ENCODE measurements at places on chromosomes 7 and 10. TPM values are rescaled to one million over a fixed set of nuclear protein-coding genes. Genes with fewer than 3 reads are reported as not detected.

DNA sequence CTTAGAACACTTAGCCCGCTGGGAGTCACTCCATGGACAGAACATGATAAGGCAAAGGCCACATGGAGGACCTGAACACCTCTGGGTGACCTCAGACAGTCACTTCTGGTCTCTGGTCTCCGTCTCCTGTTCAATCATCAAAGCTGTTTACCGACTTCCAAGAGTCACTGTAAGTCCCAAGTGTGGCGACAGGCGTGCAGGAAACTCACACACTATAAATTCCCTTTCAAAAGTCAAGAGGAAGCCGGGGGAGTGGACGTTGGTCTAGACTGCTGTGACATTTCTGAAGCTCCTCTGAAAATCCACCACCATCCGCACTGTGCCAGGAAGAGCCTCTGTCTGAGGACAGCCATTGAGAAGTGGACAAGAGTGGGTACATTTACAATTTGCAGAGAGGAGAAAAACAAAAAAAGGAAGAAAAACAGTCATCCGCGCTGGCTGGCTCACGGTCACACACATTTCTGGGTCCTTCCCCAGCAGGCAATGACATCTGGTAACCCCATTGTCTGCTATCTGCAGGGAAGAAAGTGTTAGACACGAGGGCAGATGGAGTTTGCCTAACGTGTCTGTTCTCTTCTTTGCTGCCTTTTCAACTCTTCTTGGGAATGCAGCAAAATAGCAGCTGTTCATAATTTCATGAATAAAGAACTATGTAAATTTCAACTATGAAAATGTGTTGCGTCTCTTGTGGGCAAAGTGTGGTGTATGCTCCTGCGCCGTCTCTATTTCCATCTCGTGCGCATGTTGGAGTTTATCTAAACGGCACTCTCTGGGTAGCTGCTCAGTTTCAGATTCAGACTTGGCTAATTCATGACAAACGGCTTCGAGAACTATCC is 32.9 kb upstream of the CUX1 start:
- DNase-seq = no peak

- no peak for DNase-seq
Measured at GRCh38 chr10:110010486-110011378, 2.9 kb downstream of the ADD3 start.

- DNase-seq = no peak
Measured at GRCh38 chr10:4647109-4647785, 178.8 kb upstream of the AKR1E2 start.

DNA sequence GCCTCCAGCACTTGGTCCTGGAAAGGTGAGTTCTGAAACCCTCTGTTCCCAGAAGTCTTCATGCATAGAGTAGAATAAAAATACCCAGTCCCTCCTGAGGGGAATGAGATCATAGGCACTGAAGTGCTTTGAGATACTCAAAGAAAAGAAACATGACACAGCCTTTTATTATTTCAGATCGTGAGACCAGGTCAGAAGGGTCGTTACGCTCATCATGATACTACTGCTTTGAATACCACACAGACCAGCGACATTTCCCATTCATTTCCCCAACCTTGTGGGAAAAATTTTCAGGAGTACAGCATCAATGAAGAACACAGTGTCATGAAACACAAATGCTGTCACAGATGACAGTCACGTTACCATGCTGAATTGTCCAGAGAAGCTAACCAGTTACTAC is 15.0 kb downstream of the CLRN3 start:
- DNase-seq = no peak

DNA sequence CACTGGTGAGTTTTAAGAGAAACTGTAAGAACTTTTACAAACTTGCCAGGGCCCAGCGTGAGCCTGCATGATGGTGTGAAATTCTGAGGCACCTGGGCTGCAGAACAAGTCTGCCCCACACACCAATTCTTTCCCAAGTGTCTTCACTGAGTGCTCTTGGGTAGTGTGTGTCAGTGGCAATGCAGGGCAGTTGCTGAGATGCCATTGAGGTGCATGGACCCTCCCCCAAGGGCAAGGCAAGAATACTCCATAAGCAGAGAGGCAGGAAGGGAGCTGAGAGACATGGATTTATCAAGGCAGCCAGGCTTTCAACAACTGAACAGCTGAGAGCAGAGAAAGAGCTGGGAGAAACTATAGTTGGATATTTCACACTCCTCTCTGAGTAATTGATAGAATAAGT is 801.2 kb downstream of the GRID1 start:
- DNase-seq = no peak

- DNase-seq = no peak
Measured at GRCh38 chr7:20172736-20173334, 44.3 kb downstream of the MACC1 start.

GRCh38 chr7:47386273-47386835 is 195.6 kb downstream of the TNS3 start:
- peak; percentile 18 for DNase-seq

GRCh38 chr10:29714096-29714874 is 79.5 kb upstream of the SVIL start:
- DNase-seq = no peak

DNA sequence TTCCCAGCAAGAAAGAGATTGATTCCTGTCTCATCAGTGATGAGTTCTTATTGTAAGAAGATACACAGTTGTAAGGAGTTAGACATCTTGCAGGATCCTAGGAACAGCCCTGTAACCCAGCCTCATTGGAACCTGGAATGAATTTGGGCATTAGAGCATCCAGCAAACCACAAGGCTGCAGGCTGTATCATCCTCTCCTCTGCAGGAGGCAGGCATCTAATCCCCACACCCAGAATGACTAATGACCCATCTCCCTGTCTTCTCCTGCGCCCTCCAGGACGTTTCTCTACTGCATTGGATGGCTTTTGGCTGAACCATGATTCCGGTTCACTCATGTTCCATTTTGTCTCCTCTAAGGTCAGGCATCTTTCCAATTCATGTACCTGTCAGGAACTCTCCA is 233.9 kb downstream of the POU6F2 start:
- no peak for DNase-seq

DNA sequence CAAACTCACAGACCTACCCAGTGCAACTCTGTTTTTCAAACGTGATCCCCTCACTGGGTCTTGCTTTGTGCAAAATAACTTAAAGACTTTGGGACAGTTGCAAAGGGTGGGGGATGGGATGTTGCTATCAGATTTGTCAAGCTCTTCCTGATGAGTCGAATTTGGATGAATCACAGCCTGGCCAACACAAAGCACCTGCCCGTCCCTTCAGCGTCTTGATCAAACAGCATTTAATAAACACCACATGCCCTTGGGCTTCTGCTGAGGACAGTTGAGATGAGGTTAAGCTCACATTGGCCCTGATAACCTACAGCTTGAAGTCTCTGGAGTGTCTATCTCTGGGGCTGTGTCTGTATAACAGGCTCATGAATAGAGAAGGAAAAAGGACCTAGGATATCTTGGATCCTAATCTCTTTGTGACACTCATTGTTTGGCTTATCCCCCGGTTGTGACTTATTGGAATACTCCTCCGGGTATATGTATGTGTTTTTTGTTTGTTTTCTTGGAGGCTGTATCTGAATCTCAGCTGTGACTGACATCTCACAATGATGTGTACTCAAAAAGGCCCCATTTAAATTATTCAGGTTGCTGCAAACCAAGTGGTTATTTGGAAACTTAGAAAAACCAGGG is 132.6 kb upstream of the NAMPT start:
- DNase-seq = no peak

The C10orf62 gene
- total RNA-seq = 0.59 TPM

The CRHR2 gene
- 0.28 TPM for total RNA-seq

The ACTL6B gene
- 0.64 TPM for total RNA-seq

The LLCFC1 gene
- total RNA-seq = not detected

The SYT15B gene
- total RNA-seq = 1.7 TPM

The CHPF2 gene
- 14.7 TPM for total RNA-seq
